ENCODE measurements at places on chromosomes 7 and 10. TPM values are rescaled to one million over a fixed set of nuclear protein-coding genes. Genes with fewer than 3 reads are reported as not detected.

DNA sequence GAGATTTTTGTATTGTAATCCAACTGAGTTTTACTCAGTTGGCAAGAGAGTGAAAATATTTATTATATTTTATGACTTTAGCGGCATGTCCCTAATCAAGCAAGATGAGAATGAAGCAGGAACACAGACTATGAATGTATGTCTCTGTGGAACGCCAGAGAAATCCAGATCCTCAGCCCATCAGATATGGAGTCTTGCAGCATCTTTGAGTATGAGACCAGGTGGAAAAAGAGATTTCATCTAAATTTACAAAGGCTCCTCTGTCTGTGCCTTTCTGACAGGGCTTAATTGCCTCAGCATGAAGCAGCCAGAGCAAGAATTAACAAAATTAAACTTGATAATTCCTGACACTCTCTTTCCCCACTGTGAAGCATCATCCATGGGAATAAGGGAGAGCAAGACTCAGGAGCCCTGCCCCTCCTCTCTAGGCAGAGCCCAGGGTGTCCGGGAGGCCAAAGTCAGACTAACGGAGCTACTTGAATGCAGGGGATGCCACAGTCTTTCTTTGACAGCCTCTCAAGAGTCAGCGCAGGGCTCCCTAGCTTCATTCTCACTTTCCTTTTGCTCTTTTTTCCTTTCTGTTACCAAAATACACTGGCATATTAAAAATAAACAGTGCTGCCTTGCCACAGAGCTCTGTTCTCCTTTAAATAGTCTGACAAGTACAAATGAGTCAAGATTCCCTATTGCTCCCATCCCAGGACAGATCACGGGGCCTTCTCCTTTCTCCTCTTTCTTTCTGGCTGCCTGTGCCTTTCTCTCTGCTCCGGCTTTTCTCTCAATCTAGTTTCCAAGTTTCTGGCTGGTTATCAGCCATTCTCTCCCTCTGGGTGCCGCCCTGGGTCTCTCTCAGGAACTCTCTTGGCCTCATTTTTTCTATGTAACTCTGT is 132.2 kb upstream of the INHBA start:
- no peaks in the 10 kb centered on the region for H3K4me1 ChIP-seq
- no peaks in the 10 kb centered on the region for H3K36me3 ChIP-seq
- no peak overlapping the region for H3K4me3 ChIP-seq
- peaks cover 7% of the 10 kb centered on the region for H3K27me3 ChIP-seq
- DNase-seq: no peak
- H3K27ac ChIP-seq: no peak overlapping the region

DNA sequence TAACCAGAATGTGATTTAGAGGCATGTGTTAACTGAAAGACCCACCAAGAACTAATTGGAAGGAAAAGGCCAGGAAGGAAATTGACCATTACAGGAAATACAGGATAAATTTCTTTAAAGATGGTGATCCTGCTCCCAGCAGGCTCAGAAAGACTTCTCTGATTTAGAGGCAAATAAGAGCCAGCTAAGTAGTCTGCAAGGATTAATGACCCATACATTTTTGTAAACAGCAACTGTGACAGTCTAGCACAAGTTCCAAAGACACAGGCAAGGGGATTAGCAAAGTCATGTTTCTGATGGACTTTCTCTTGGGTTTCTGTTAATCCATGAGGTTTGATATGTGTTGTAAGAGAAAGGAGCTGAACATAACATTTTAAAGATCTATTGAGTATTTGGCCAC is 425.0 kb downstream of the HTR7 start:
- H3K36me3 ChIP-seq: no peaks in the 10 kb centered on the region
- no peaks in the 10 kb centered on the region for H3K4me1 ChIP-seq
- no peaks in the 10 kb centered on the region for H3K27me3 ChIP-seq
- H3K27ac ChIP-seq: no peak overlapping the region

- H3K4me1 ChIP-seq: peaks cover 48% of the 10 kb centered on the region
- DNase-seq: peak; percentile 74
- H3K4me3 ChIP-seq: peak within 1 kb of the TSS; percentile 98
- H3K36me3 ChIP-seq: peaks cover 10% of the 10 kb centered on the region
Measured at GRCh38 chr10:61900829-61901792, at the start of gene ARID5B. Gene ARID5B (plus strand): TSS chr10:61901699. CDS start chr10:61901710, 11 bp downstream.

GRCh38 chr10:116385311-116385710 is 42.3 kb upstream of the PNLIPRP3 start:
- H3K36me3 ChIP-seq: no peaks in the 10 kb centered on the region
- no peak for DNase-seq
- no peak overlapping the region for H3K27ac ChIP-seq

- no peak for DNase-seq
- peak overlapping the region; percentile 97 for H3K27ac ChIP-seq
- H3K4me3 ChIP-seq: peak overlapping the region; percentile 22
- H3K36me3 ChIP-seq: peaks cover 9% of the 10 kb centered on the region
- H3K27me3 ChIP-seq: peaks cover 9% of the 10 kb centered on the region
- peaks cover 62% of the 10 kb centered on the region for H3K4me1 ChIP-seq
Measured at GRCh38 chr7:139774376-139774775, 3.4 kb downstream of the HIPK2 start.

GRCh38 chr7:133358708-133359107 is 105.8 kb downstream of the EXOC4 start:
- no peak overlapping the region for H3K27ac ChIP-seq
- DNase-seq: no peak
- H3K4me1 ChIP-seq: no peaks in the 10 kb centered on the region
- H3K36me3 ChIP-seq: peaks cover 23% of the 10 kb centered on the region
- no peaks in the 10 kb centered on the region for H3K27me3 ChIP-seq

GRCh38 chr7:157795199-157795598 is 458.4 kb downstream of the DNAJB6 start:
- H3K4me1 ChIP-seq: no peaks in the 10 kb centered on the region
- H3K27me3 ChIP-seq: no peaks in the 10 kb centered on the region
- no peak for DNase-seq
- H3K27ac ChIP-seq: no peak overlapping the region
- no peak overlapping the region for H3K4me3 ChIP-seq

DNA sequence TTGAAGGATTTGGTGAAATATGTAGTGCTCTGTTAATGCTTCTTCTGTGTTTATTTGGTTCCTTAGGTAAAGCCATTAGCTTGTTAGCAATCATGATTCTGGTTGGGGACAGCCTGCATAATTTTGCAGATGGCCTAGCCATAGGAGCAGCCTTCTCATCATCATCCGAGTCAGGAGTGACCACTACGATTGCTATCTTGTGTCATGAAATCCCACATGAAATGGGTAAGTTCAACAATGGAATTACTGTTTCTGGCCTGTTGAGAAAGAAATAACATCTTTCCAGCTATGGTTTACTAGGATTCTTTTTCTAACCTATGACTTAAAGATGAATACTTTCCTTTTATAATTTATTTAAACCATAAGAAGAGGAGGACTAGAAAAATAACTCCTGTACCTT is 48.9 kb downstream of the SLC39A12 start:
- H3K4me3 ChIP-seq: no peak overlapping the region
- DNase-seq: no peak
- H3K27ac ChIP-seq: no peak overlapping the region
- H3K4me1 ChIP-seq: no peaks in the 10 kb centered on the region

- peaks cover 12% of the 10 kb centered on the region for H3K36me3 ChIP-seq
- DNase-seq: no peak
- no peak overlapping the region for H3K4me3 ChIP-seq
- H3K27ac ChIP-seq: no peak overlapping the region
Measured at GRCh38 chr7:133428876-133429275, 176.0 kb downstream of the EXOC4 start.

GRCh38 chr7:87934699-87935383 is 790 bp downstream of the ADAM22 start:
- H3K27me3 ChIP-seq: peaks cover 9% of the 10 kb centered on the region
- peaks cover 14% of the 10 kb centered on the region for H3K4me1 ChIP-seq
- peaks cover 7% of the 10 kb centered on the region for H3K36me3 ChIP-seq
- peak; percentile 48 for DNase-seq

PALD1 gene
- total RNA-seq: 0.41 TPM

POLD2 gene
- 130 TPM for total RNA-seq

AGBL3 gene
- 2.8 TPM for total RNA-seq

DNA sequence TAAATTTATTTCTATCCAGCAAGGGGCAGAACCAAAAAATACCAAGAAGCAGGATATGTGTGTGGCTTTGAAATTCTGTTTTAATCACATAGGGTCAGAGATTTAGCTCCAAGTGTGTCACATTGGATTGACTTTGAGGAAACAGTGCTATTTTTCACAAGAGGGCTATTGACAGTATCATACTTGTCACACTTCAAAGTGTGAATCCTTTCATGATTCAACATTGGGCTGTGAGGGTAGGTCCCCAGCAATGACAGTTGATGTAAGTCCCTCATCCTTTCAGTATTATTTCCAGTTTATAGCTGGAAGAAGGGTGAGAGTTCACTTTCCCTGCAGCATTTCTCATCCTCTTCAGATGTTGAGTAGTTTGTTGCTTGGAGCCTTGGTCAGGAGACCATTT is 7.4 kb downstream of the CCNY start:
- H3K4me1 ChIP-seq: peaks cover 60% of the 10 kb centered on the region
- peaks cover 12% of the 10 kb centered on the region for H3K36me3 ChIP-seq
- no peak overlapping the region for H3K27ac ChIP-seq
- DNase-seq: no peak

RNF133 gene
- total RNA-seq: not detected

DNA sequence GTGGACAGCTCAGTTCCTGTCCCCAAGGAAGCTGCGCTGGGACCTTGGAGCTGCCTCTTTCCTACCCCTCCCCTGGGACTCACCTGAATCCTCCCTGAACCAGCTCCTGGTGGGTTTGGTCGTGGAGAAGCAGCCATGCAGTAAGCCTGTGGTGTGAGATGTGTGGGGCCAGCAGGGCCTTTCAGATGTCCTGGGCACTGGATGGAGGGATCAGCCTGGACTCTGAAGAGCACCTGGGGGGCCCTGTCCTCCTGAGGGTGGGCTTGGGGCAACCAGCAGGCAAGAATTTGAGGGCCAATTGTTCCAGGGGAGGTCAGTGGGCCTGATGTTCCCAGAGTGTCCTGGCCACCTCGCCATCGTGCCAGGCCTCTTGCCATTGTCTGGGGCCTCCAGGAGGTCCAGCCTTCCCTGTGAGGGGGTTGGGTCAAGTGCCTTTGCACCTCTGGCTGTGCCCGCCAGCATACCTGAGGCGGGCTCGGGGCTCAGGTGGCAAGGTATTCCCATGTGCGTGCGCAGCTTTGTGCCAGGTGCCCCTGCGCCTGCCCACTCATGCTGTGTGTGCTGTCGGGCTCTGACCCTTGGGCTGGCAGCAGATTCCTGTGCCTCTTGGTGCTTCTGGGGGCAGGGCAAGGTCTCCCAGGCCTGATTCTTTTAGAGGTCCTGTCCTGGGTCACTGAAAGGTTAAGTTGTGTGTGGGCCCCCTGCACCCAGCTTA is 7.3 kb downstream of the TRIM8 start:
- H3K4me1 ChIP-seq: peaks cover 82% of the 10 kb centered on the region
- DNase-seq: no peak
- H3K36me3 ChIP-seq: peaks cover 32% of the 10 kb centered on the region
- no peaks in the 10 kb centered on the region for H3K27me3 ChIP-seq
- H3K4me3 ChIP-seq: peak overlapping the region; percentile 54

DNA sequence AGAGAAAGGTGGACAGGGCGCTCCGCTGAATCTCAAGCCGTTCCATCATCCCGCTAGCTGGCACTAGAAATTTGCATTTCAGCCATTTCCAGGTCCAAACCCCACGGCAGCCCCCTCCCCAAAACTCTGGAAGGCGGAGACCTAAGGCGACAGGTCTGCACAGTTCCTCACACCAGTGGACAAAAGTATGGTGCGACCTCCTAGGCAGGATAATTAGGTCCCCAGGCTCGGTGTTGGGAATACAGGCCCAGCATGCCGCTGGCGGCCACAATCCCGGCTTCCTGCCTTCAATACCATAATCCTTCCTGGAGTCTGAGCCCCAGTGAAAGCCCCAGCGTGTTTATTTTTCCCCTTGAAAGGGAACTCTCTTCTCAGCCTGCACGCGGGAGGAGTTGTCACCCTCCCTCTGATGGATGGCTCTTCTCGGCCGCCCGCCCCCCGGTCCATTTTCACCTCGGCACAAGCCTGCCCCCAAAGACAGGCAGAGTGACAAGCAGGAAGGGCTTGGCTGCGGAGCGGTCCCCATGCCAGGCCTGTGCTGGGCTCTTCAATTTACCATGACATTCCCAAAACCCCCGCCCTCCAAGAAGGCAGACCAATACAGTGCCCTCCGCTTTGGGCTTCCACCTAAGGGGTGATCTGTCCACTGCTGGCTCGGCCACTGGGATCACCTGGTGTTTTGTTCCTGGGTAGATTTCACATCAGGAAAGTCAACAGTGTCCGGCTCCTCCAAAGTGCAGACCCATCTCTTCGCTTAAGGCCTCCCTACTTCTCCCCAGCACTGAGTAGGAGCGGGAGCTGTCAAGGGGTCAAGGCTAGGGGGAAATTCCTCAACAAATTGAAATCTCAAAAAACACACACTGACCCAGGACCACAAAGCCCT is 2.2 kb downstream of the FGFR2 start:
- no peak overlapping the region for H3K27ac ChIP-seq
- peaks cover 3% of the 10 kb centered on the region for H3K36me3 ChIP-seq
- H3K27me3 ChIP-seq: peaks cover 47% of the 10 kb centered on the region
- no peak for DNase-seq
- peaks cover 5% of the 10 kb centered on the region for H3K4me1 ChIP-seq
- H3K4me3 ChIP-seq: no peak overlapping the region

- no peak for DNase-seq
- H3K36me3 ChIP-seq: no peaks in the 10 kb centered on the region
- no peak overlapping the region for H3K27ac ChIP-seq
- H3K4me1 ChIP-seq: no peaks in the 10 kb centered on the region
- no peak overlapping the region for H3K4me3 ChIP-seq
Measured at GRCh38 chr7:51268859-51269258, 47.8 kb downstream of the COBL start.

PNLIPRP2 gene
- total RNA-seq: not detected

DNA sequence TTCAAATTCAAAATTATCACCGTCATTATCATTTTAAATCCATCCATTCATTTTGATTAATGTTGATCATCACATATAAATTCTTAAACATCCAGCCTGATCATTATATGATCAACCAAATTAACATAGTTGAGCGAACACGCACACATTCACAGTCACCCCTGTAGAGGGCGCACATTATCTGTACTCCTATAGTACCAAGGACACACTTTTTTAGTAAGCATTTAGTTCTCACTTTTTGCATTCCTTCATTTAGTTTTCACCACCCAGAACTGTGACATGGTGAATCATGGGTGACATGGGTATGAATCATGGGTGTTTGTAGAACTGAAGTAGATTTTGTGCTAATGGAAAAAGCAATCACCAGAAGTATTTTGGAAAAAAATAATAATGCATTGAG is 26.0 kb upstream of the ZNF735 start:
- DNase-seq: no peak
- H3K36me3 ChIP-seq: no peaks in the 10 kb centered on the region
- no peak overlapping the region for H3K27ac ChIP-seq
- H3K27me3 ChIP-seq: no peaks in the 10 kb centered on the region

- H3K4me3 ChIP-seq: no peak overlapping the region
- H3K27me3 ChIP-seq: peaks cover 39% of the 10 kb centered on the region
- no peaks in the 10 kb centered on the region for H3K36me3 ChIP-seq
- no peak overlapping the region for H3K27ac ChIP-seq
Measured at GRCh38 chr10:49667991-49668390, 11.5 kb upstream of the C10orf53 start.

GRCh38 chr7:5525271-5526099 is 101.9 kb upstream of the TNRC18 start:
- peaks cover 30% of the 10 kb centered on the region for H3K4me1 ChIP-seq
- peak overlapping the region; percentile 98 for H3K4me3 ChIP-seq

ASZ1 gene
- total RNA-seq: not detected

COL17A1 gene
- total RNA-seq: not detected

ABCC2 gene
- total RNA-seq: 0.82 TPM

GRCh38 chr10:29840516-29841276 is 205.9 kb upstream of the SVIL start:
- H3K27ac ChIP-seq: no peak overlapping the region
- no peak overlapping the region for H3K4me3 ChIP-seq
- no peaks in the 10 kb centered on the region for H3K4me1 ChIP-seq
